ENCODE measurements at places on chromosomes 6 and 20.

DNA sequence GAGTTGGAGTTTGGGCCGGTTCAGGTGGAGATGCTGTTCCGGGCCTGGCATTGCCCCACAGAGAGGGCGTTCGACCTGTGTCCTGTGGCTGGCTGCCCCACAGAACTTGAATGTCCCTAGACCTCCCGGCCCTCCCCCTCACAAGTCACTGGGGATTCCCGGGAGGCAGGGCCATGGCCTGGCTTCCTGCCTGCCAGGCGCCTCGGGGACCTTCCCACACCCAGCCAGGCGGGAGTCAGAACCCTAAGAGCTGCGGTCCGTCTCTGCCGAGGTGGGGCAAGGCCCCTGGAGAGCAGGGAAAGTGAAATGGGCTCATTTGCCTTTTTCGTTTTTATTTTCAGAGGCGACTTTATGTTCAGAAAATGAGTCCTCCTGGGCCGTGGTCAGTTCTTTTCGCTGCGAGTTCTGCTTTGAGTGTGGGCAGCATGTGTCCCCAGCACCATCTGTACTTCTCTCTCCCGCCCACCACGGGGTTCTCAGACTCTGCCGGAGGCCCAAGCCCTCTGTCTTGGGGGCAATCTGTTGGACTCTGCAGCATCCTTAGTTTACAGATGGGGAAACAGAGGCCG, 8.5 kb downstream of the RBM38 start:
- DNase-seq, result no peak

GRCh38 chr6:163955096-163955495, 540.6 kb downstream of the QKI start:
- DNase-seq, result no peak

GRCh38 chr6:163608204-163608644, 193.7 kb downstream of the QKI start:
- no peak for DNase-seq

- no peak for DNase-seq
These were observed 54.0 kb upstream of the FAM184A start for GRCh38 chr6:119132261-119132981.

- no peak for DNase-seq
These were observed 210.6 kb upstream of the SOX4 start for GRCh38 chr6:21382821-21383449.

DNA sequence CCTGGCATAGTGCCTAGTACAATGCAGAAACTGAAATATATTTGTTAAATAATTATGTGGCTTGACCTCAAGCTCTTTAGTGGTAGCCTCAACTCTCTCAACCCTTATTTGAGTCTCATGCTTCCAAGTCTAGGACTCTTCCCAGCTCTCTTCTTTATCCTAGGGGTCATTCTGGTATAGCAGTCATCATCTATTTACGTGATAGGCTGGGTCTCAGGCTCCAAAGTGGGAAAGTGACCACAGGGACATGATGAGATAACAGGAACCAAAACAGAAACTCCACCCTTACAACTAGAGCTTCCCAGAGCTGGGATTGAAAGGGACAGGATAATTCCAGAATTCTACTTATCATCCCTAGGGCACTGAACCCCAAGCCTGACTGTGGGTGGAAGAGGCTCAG, 17.7 kb upstream of the MAP3K7 start:
- DNase-seq, result no peak

DNA sequence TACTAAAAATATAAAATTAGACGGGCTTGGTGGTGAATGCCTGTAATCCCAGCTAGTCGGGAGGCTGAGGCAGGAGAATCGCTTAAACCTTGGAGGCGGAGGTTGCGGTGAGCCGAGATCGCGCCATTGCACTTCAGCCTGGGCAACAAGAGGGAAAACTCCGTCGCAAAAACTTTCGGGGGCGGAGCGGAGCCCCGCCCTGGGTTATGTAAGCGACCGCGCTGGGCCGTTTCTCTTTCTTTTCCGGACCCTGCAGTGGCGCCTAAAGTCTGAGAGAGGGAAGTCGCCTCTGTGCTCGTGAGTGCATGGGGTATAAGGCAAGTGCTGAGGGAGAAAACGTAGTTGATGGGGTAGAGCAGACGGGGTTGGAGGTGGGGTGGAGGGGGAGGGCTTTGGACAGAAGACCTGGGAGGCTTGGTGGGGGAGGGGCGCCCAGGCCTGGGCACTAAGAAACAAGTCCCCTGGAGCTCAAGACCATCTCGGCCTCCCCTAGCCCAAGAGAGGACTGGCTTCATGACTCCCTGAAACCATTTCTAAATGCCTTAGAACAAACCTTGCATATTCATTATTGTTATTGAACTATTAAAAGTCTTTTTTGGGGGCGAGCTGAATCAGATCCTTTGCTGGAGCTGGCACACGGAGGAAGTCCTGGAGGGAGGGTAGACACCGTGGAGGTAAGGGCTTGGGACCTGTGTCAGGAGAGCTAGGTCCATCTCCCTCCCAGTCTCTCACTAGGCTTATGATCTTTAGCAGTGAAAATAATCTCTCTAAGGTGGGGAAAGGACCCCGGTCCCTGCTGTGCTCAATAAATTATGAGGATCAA, 2.7 kb upstream of the MICA start:
- no peak for DNase-seq

- no peak for DNase-seq
These were observed 32.2 kb downstream of the RREB1 start for GRCh38 chr6:7139835-7140470.

Measured in NCI-H1092 treated with DMSO at 0.1 percent for 48 hours (cell line).